Urinary bladder (tissue), 4 donors: ENCODE measurements at places on chromosomes 6 and 20. TPM values are rescaled to one million over a fixed set of nuclear protein-coding genes. Genes with fewer than 3 reads are reported as not detected.

SF3B5 gene
- 58.6 TPM for total RNA-seq

HLA-G gene
- total RNA-seq: not detected

GRCh38 chr20:38770546-38770945 is 22.3 kb downstream of the ACTR5 start:
- DNase-seq: no peak

SIGLEC1 gene
- total RNA-seq: 3.2 TPM

- DNase-seq: peak; percentile 39
These were observed 84.1 kb downstream of the RNF217 start for GRCh38 chr6:125046107-125046925.

DNA sequence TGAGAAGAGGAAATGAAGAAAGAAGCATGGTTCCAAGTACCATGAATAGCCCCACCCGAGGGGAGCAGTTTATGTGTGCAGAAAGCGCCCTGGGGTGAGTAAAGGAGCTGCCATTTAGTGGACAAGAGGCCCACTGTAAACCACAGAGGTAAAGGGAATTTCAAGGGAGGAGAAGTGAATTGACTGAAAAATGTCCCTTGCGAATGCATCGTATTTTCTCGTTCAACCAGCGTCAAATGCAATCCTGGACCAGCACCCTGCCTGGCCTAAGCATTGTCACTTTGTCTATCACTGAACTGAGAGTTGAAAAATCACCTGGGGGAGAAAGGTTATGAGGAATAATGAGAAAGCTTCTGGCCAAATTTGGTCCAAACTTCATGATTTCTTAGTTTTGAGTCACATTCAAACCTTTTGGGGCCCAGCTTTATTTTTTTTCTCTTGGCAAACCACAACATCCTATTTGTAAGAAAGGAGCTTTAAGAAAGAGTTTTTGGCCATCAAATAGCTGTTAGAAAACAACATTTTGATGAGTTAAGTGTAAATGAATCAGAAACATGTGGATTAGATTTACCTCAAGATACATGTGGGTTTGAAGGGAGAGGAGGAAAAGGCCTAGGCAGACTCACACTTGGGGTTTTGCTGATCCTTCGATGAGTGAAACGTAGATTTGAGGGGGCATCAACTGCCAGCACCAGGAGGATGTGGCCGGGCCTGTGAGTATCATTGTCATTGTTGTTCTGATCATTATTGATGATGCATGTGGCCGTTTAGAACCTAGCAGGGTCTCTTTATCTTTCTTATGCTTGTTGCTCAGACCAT is 214.0 kb downstream of the CLIC5 start:
- DNase-seq: no peak

GRCh38 chr6:10174056-10174455 is 240.8 kb downstream of the TFAP2A start:
- no peak for DNase-seq

- no peak for DNase-seq
These were observed 30.2 kb downstream of the DLL1 start for GRCh38 chr6:170260686-170261085.
